Mammary epithelial cell (primary cell): ENCODE measurements at places on chromosomes 2 and 18. TPM values are rescaled to one million over a fixed set of nuclear protein-coding genes. Genes with fewer than 3 reads are reported as not detected.

Gene TTN
- total RNA-seq = under 0.01 TPM

DNA sequence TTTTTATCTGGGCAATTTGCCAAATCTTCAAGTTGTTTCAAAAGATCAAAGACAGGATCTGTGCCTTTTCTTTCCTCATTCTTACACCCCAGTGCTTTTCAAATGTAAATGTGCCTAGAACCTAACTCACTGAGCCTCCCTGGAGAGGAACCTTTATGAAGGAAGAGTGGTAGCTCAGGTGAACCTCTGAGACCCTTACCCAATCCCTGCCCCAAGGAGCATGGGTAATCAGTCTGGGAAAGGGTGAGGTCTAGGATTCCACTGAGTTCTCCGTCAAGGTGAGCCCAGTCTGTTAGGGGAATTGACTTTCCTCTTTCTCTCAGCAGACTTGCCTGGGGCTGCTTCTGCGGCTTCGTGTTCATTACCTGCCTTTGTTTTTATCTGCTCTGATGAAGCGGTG, 88.1 kb upstream of the MAP4K4 start:
- no peak for DNase-seq

Gene STK39
- 24.8 TPM for total RNA-seq

DNA sequence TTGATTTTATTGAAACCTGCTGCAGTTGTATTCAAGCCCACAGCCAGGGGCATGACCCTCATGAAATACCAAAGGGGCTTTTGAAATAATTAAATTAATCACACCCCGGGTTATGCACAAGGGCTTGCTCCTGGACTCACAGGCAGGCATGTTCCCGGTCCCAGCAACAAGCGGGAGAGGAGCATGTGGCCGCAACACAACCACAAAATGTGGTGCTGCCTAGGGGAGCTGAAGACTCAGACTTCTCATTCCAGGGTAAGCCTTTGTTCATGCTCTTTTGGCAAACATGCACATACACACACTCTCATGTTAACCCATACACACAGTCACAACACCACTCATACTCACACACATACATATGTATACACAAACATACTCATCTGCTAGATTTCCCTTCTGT, 233.7 kb upstream of the SMAD2 start:
- no peak for DNase-seq

Gene ITGA4
- total RNA-seq = 12.8 and 24.9 TPM in 2 replicates

GRCh38 chr18:13580351-13580750, 146.0 kb downstream of the FAM210A start:
- no peak for DNase-seq

Gene SCN9A
- 1.3 TPM for total RNA-seq

DNA sequence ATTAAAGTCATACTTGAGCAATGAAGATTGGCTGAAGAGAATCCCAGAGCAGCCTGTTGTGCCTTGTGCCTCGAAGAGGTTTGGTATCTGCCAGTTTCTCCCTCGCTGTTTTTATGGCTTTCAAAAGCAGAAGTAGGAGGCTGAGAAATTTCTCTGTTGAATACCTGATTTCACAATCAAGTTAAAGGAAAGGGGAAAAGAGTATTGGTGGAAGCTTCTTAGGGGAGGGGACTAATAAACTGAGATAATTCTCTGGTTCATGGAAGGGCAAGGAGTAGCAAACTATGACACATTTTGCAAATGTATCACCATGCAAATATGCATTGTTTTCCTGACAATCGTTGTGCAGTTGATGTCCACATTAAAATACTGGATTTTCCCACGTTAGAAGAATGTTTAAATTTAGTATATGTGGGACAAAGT, at the start of gene IL1B:
TSS of gene IL1B (minus strand) at position 85 of the 423 bp plus-strand sequence. CDS start 550 bp downstream, outside the sequence.
- peak; percentile 92 for DNase-seq

DNA sequence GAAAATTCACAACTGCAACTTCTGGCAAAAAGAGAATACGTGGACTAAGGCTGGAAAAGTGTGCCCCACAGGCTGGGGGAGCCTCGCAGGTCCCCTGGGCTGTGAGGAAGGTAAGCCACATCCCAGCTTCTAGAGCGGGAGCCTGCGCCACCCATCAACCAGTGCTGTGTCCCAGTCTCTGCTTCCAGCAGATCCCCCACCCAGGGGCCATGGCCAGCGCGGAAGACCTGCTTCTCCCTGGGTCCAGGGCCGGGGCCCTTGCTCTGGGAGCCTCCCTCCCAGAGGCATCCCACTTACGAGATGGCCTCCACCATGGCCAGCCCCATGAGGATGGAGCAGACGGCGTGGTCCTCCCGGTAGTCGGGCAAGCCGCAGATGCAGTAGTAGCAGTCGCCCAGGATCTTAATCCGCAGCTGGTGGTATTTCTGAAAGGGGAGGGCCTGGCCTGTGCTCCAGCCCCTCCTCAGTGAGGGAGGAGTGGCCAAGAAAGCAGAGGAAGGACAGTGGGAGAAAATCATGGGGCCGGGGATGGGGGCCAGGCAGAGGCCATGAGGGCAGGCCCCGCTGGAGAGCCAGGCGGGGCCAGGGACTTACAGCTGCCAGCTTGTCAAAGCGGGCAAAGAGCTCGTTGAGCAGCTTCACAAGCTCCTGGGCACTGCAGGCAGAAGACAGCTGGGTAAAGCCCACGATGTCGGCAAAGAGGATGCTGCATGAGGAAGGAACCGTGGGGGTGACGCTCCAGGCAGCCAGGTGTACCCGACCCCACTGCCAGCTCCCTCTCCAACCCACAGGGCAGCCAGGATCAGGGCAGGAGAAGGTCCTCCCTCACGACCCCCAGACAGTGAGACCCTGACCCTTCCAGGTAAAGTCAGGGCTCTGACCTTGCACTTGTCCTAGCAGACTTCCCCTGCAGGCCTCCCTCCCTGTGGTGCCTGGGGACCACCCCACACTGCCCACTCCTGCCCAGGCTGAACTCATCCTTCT, 48.0 kb downstream of the CENPO start:
- no peak for DNase-seq

GRCh38 chr2:16678964-16679363, 13.3 kb upstream of the CYRIA start:
- no peak for DNase-seq

Gene GALR1
- total RNA-seq = not detected

DNA sequence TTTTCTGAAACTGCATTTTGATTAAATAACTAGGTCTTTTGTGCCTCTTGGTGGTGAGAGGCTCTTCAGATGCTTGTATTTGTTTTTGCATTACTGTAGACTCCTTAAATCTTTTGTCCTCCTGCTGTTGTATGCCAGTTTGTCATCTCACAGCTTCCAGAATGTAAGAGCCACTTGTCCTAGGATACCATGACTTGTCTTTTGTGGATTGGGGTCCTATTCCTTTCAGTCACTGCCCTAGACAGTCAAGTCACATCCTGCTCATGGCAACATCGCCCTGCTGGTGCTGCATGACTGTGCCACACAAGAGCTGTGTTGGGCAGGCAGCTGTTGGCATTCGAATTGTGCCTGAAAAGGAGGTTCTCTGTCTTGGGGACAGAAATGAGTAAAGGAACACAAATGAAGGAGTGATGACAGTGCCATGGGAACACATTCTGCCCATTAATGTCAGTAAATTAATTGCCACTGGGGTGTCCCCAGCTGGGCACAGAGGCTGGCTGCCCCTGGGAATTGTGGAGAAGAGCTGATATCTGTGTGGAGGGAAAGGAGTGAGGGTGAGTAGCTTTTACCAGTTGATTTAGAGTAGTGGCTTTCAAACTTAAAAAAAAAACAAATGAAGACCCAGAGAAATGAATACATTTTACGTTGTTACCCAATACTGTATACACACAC, 140.3 kb downstream of the ARL6IP6 start:
- no peak for DNase-seq

GRCh38 chr2:156748221-156748620, 312.0 kb downstream of the GPD2 start:
- DNase-seq = no peak

Gene PMAIP1
- total RNA-seq = 17.8 TPM

DNA sequence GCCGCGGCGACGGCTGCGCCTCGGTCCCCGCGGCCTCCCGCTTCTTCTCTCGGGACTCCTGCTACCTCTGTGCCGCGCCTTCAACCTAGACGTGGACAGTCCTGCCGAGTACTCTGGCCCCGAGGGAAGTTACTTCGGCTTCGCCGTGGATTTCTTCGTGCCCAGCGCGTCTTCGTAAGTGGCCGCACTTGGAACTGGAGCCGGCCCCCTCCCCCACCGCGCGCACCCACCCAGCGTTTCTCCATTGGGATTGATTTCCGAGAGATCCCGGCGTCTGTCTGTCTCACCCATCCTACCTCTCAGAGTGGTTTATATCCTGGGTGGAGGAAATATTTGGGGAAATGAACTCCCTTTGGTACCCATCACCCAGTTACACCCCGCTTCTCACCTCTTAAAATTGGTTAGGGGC, 498 bp downstream of the ITGAV start:
- DNase-seq = no peak

DNA sequence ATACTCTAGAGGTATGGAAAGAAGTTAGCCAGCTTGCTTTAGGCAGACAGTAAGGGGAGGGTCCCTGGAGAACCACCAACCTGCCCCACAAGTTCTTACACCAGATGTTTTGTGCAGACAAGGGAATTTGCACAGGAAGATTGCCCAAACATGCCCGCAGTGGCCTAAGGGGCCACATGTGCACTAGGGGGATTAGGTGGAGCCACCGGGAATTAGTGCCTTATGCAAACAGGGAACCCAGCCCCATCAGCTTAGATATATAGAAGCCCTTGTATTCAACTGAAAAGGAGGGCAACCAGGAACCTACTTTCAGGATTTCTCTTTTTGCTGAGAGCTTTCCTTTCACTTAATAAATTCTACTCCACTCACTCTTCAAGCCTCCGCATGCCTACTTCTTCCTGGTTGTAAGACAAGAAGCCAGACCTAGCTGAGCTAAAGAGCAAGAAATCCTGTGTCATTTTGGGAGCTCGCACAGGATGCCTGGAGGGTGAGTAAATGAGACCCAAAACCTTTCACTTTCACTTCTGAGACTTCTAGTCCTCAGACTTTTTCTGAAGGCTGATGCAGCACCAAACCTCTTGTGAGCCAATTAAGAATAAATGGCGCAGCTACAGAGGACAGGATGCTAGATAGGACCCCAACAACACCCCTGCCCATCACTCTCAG, 146.3 kb downstream of the GCA start:
- peak; percentile 37 for DNase-seq

DNA sequence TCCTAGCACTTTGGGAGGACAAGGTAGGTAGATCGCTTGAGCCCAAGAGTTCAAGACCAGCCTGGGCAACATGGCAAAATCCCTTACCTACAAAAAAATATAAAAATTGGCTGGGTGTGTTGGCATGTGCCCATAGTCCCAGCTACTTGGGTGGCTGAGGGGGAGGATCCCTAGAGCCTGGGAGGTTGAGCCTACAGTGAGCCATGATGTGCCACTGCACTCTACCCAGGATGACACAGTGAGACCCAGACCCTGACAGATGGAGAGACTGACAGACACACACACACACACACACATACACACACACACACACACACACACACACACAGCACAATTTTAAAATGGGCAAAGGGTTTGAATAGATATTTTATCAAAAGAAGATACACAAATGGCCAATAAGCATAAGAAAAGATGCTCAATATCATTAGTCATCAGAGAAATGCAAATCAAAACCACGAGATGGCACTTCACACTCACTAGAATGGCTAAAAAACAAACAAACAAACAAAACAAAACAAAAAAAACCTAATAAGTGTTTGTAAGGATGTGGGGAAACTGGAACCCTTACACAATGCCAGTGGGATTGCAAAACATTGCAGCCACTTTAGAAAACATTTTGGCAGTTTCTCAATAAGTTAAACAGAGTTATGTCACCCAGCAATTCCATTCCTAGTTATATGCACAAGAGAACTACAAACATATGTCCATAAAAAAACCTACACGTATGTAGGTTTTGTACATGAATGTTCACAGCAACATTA, 42.3 kb downstream of the BAZ2B start:
- no peak for DNase-seq

Gene ONECUT2
- total RNA-seq = under 0.01 TPM

Gene POTEC
- total RNA-seq = not detected in 2 replicates

DNA sequence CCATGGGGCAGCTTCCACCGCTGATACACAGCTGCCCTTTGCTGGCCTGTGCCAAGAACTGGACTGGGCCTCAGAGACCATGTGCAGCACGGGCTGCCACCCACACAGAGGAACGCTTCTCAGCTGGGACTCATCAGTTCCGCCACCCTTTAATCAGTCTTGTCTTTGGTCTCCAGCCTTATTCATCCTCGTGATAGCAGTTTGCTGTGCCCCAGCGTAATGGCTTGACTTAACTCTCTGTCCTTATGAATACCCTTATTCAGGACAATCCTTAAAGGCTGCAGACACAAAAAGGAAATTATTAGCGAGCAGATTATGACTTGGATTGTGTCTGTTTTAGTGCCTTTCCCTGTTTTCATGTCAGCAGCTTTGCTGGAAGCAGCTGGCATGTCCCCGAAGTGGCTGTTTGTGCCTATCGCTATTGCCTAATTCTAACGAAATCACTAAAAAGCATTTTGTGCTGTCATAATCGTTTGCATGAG, 108.9 kb upstream of the DAPL1 start:
- no peak for DNase-seq
